ENCODE measurements at places on chromosomes 3 and 15. TPM values are rescaled to one million over a fixed set of nuclear protein-coding genes. Genes with fewer than 3 reads are reported as not detected.

Gene C3orf70
- total RNA-seq, result not detected

Gene FSTL1
- total RNA-seq, result 4,171 TPM

DNA sequence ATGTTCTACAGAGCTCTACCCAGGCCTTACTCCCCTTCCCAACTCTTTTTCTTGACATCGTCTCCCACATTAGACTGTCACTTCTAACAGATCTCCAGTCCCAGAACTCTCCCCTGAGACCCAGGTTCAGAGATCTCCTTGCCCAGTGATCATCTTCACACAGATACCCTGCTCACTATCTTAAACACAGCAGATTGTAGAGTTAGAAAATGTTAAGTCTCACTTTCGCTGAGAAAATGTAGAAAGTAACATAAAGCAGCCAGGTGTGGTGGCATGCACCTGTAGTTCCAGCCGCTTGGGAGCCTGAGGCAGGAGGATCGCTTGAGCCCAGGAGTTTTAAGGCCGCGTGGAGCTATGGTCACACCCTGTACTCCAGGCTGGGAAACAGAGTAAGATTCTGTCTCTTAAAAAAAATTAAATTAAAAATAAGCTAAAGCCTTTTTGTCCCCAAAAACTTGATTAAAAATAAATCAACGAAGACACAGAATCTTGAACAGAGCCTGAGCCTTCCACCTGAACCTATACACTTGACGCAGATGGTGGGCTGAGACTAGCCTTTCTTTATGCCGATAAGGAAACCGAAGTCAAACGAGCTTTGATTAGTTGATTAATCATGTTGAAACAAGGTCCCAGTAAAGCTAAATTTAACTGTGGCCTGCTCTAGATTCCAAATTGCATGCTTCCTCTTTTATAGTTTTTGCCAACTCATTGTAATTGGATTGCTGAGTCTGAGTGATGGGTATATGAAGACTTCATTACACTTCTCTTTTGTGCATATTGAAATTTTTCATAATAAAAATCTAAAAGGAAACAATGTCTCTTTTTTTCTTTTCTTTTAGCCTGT is 31.3 kb upstream of the BLM start:
- H3K36me3 ChIP-seq, result no peaks in the 10 kb centered on the region
- no peak overlapping the region for H3K4me3 ChIP-seq
- DNase-seq, result no peak
- no peaks in the 10 kb centered on the region for H3K27me3 ChIP-seq
- H3K4me1 ChIP-seq, result peaks cover 13% of the 10 kb centered on the region

DNA sequence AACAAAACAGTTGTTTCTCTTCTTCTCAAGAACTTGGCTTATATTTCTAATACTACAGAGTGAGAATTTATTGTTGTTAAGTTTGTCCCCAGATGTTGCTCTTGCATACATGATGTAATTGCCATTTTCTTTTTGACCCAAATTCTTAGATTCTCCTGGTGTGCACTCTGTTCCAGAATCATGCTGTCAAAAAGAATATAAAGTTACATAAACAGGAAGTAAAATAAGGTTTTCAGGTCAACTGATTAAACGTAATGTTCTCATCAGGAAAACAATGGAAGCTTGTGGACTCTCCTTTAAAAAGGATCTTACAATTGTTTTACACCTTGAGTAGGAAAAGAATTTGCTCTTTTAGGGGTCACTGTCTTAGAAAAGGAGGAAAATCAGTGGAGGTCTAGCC is 121.8 kb downstream of the ADAM10 start:
- H3K27ac ChIP-seq, result no peak overlapping the region
- peaks cover 16% of the 10 kb centered on the region for H3K4me1 ChIP-seq
- peaks cover 22% of the 10 kb centered on the region for H3K36me3 ChIP-seq
- H3K27me3 ChIP-seq, result no peaks in the 10 kb centered on the region

GRCh38 chr3:140501770-140502364 is 176.0 kb upstream of the TRIM42 start:
- no peaks in the 10 kb centered on the region for H3K36me3 ChIP-seq
- H3K27ac ChIP-seq, result no peak overlapping the region
- no peaks in the 10 kb centered on the region for H3K4me1 ChIP-seq
- H3K4me3 ChIP-seq, result no peak overlapping the region
- H3K27me3 ChIP-seq, result 0 out of 2 replicates have a peak, but pooled peaks cover 4% of the 10 kb centered on the region

- H3K27me3 ChIP-seq, result no peaks in the 10 kb centered on the region
- H3K36me3 ChIP-seq, result no peaks in the 10 kb centered on the region
- H3K27ac ChIP-seq, result no peak overlapping the region
- DNase-seq, result no peak
- peaks cover 7% of the 10 kb centered on the region for H3K4me1 ChIP-seq
- no peak overlapping the region for H3K4me3 ChIP-seq
These were observed 450.5 kb upstream of the KCNMB2 start for GRCh38 chr3:178085817-178086123.

- no peak for DNase-seq
- no peaks in the 10 kb centered on the region for H3K36me3 ChIP-seq
- H3K27ac ChIP-seq, result no peak overlapping the region
- no peaks in the 10 kb centered on the region for H3K27me3 ChIP-seq
- peaks cover 38% of the 10 kb centered on the region for H3K4me1 ChIP-seq
These were observed 19.2 kb downstream of the ABTB1 start for GRCh38 chr3:127691974-127692373.

Data from GM23248 (cell line).